ENCODE measurements at places on chromosomes 7 and 10. TPM values are rescaled to one million over a fixed set of nuclear protein-coding genes. Genes with fewer than 3 reads are reported as not detected.

DNA sequence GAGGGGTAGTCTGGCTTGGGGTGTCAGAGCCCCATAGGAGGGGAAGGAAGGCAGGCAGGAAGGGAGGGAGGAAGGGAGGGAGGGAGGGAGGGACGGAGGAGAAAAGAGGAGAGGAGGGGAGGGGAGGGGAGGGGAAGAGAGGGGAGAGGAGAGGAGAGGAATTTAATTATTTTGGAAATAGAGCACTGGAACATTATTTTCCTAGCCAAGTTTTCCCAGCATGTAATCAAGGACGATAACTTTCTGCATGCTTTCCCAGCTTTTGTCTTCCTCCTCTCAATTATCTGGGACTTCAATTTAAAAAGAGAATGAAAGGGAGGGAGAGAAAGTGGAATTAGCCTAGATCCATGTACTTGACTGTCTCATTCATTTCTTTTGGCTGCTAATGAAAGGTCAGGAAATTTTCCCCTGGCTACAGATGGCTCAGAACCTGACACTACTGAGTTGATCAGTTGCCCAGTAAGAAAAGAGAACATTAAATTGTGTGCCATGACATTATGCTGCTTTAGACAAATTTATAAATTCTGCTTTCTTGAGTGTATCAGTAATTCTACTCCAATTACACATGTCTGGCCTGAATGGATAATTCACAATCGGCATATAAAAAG lies 148.8 kb downstream of the LRRC4 start:
- H3K4me3 ChIP-seq = no peak overlapping the region
- H3K27me3 ChIP-seq = no peaks in the 10 kb centered on the region
- no peak overlapping the region for H3K27ac ChIP-seq
- DNase-seq = no peak

POU6F2 gene
- total RNA-seq = not detected

- peak overlapping the region; percentile 92 for H3K27ac ChIP-seq
- H3K36me3 ChIP-seq = peaks cover 10% of the 10 kb centered on the region
- H3K27me3 ChIP-seq = no peaks in the 10 kb centered on the region
These were observed 707 bp upstream of the GHITM start for GRCh38 chr10:84138478-84139125.

DNA sequence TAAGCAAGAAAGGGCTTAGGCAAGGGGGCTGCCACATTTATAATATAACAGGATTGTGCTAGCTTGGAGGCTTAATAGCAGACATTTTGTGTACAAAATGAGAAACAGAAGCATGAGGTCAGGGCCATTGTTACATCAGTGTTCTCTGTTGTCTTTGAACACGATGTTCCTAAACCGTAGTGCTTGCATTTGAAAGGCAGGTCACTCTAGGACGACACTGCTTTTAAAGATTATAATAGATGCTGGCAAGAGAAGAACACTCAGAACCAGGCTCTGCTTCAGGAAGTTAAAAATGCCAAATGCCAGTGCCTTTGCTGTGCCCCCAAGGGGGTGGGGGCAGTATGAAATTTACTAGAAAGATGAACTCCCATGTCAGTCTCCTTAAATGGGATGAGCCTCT lies 91.1 kb downstream of the SORCS3 start:
- H3K27ac ChIP-seq = no peak overlapping the region
- no peak for DNase-seq
- no peak overlapping the region for H3K4me3 ChIP-seq
- no peaks in the 10 kb centered on the region for H3K4me1 ChIP-seq
- H3K27me3 ChIP-seq = no peaks in the 10 kb centered on the region

VPS37D gene
- 1.2 TPM for total RNA-seq

DNA sequence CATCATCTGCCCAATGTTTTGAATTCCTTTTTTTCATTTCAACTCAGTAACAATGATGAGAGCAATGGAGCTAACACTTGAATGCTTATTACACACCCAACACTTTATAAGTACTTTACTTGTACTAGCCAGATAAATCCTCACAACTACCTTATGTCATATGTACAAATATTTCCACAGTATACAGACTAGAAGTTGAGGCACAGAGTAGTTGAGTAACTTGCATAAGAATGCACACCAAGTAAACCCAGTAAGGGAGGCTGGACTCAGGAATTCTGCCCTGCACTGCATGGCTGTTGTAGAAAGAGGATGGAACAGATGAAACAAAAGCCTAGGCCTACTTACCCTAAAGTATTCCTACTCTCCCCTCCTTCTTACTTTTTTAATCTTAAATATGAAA lies 15.8 kb downstream of the DPY19L1 start:
- H3K36me3 ChIP-seq = peaks cover 2% of the 10 kb centered on the region
- no peak overlapping the region for H3K4me3 ChIP-seq
- H3K27me3 ChIP-seq = no peaks in the 10 kb centered on the region
- no peak overlapping the region for H3K27ac ChIP-seq
- DNase-seq = no peak

Data from thoracic aorta (tissue), 2 donors.